ENCODE measurements at places on chromosomes 5 and 9.

GRCh38 chr5:50699737-50700136 is 33.3 kb downstream of the PARP8 start:
- no peak for DNase-seq

- no peak for DNase-seq
Observed at GRCh38 chr9:95822583-95823431, 52.7 kb upstream of the ERCC6L2 start.

DNA sequence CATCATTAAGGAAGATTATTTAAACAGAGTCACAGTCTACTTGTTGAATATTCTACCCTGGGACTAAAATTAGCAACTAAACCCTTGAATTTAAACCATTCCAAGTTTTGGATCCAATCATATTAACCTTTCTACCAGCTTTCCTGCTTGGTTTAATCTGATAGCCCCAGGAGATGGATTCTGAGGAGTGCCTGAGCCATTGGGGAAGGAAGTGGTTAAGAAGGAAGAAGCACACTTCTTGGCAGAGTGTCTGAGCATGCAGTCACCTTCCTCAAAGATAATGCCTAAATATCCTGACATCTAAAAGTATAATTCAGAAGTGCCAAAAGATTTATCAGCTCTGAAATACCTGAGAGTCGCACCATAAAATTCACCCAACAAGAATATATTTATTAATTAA is 74.1 kb upstream of the SNCAIP start:
- no peak for DNase-seq

- DNase-seq = no peak
Observed at GRCh38 chr9:97638666-97639065, 5.0 kb downstream of the NCBP1 start.

GRCh38 chr5:31574772-31575171 is 42.7 kb downstream of the C5orf22 start:
- DNase-seq = no peak
